Femur (tissue), 1 donor: ENCODE measurements at places on chromosomes 1 and 21.

DNA sequence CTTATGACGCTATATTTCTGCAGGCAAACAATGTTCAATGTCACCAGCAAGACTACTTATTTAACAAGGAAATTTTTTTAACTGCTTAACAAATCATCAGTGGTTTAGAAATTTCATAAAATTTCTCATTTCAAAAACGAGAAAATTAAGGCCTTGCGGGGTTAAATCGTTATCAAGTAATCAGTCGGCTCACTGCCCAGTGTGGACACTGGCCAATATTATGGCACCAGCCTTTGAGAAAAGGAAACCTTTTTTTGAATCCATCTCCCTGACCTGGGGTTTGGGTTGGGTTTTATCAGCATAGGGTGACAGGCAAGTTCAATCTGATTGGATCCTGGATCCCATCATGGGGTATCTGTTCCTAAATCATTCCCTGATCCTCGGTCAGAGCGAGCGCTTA, 461.2 kb downstream of the SETD4 start:
- DNase-seq: no peak

DNA sequence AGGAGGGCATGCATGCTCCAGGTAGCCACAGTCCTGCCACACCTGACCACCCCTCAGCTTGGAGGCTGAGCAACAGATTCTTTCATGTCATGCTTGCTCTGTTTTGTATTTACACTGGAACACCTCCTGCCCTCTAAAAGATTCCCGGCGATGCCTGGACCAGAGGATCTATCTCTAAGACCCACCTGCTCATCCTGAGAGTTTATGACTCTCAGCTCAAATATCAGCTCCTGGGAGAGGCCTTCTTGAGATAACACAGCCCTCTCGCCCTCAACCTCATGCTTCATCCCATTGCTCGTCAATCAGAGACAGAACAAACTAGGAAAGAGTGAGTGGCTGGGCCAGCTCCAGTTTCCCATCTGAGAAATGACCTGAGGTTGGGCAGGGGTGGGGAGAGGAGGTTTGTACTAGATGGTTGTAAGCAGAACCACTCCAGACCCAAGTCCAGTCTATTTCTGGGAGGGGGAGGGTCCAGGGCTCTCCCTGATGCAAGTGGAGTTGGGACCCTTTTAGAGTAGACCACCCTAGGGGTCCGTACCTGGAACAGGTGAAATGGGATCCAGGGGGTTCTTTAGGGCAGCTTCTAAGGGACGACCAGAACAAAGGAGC, 524.5 kb downstream of the MATN1 start:
- no peak for DNase-seq

GRCh38 chr1:68120136-68120791, 69.8 kb upstream of the DIRAS3 start:
- DNase-seq: peak; percentile 65

DNA sequence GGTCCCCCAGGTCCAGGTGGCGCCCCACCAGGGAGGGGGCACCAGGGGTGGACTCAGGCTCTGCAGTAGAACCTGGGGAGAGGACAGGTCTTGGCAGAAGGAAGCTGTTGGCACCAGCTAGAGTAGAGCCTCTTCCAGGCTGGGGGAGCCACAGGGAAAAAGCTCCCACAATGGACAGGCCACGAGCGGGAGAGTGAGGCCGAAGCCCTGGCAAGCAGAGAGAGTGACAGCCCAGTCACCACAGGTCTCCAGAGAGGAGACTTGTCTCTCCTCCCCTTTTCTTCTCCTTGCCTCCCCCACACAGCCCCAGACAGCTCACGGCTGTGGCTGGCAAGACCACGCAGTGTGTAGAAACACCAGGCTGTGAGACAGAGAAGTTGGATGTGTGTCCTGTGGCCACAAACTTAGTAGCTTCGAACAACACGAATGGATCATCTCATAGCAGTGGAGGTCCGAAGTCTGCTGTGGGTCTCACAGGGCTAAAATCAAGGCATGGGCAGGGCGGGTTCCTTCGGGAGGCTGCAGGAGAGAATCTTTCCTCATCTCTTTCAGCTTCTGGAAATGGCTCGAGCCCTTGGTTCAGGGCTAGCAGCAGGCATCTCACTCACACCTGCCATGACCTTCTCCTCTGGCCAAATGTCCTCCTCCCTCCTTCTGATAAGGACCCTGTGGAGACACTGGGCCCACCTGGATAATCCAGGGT, 3.3 kb downstream of the KRTAP12-4 start:
- DNase-seq: no peak

DNA sequence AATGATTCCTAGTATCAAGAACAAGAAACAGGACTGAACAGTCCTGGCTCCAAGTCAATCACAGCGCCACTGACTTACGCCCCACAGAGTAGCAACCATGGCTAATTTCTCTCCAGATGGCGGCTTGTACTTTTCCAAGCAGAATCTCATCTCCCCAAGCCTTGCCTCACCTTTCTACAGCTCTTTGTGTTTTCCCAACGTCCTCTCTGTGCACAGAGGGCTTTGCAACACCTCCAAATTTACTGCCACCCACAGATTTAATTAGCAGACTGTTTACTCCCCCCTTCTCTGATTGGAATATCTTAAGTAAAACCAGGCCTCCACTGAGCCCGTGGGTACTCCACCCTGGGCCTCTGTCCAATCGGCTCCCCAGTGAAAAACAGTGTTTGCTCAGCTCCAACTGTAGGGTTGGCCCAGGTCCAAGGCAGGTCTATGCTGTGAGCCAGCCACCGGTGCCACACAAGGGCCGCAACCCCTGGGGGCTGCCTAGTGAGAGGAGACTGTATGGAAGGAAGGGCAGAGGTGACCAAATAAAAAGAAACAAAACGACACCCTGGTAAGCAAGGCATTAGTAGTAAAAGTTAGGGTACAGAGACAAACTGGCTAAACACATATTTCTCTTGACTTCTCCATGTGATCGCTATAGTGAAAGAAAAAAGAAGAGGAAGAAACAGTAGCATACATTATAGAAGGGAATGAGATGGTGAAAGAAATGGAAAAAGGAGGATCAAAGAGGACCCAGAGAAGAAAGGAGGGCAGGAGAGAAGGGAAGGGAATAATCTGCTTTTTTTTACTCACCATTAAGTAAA, 128.4 kb upstream of the SOD1 start:
- peak; percentile 44 for DNase-seq

- no peak for DNase-seq
Measured at GRCh38 chr1:233802611-233803010, 101.9 kb upstream of the SLC35F3 start.

- DNase-seq: no peak
Measured at GRCh38 chr1:243605604-243606003, 244.4 kb downstream of the AKT3 start.

- DNase-seq: peak; percentile 95
Measured at GRCh38 chr1:165697881-165698760, at the start of gene ALDH9A1. TSS of gene ALDH9A1 (minus strand) at chr1:165698562. CDS start at chr1:165698558, 4 bp downstream.

DNA sequence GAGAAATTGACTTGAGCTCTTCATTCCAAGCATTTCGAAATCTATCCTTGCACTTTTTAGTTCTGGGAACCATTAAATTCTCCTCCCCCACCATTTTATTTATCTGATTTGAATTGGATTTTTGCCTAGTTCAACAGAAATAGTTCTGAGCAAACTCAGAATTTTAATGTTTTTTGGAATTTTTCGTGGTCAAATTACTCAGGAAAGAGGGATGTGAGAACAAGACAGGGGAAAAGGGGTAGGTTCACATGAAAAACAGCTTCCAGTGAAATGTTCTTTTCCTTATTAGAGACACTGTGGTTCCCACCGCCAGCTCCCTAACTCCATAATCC, 5.7 kb upstream of the ZNF697 start:
- no peak for DNase-seq

DNA sequence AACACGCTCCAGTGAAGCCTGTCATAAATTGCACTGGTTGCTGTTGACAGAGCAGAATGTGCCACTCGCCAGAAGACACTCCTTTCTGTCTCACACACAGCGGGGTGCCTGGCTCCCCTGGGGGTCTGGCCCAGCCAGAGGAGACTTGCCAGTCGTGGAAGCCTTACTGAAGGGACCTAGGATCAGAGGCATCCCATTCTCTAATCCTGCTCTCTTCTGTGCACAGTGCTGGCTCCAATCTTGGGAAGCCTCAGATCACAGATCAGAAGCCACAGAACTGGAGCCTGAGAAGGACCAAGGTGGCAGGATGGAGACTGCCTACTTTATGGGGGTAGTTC, 1.4 kb downstream of the SLC9A1 start:
- DNase-seq: no peak

DNA sequence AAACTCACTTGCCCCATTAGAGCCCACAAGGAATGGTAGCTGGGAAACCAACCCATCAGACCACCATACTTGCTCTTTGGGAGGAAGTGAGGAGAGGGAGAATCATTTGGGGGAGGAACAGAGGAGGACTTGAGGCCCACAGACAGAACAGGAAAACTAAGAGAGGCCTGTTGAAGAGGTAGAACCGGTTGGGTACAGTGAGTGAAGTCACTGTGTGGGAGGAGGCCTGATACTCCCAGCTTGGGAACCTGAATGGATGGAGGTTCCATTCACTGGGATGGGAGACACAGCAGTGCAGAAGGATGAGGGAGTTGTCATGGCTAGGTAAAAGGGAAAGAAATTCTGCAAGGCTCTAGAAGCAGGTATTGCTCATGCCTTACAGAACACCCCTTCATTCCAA, 63.4 kb upstream of the PSEN2 start:
- no peak for DNase-seq

DNA sequence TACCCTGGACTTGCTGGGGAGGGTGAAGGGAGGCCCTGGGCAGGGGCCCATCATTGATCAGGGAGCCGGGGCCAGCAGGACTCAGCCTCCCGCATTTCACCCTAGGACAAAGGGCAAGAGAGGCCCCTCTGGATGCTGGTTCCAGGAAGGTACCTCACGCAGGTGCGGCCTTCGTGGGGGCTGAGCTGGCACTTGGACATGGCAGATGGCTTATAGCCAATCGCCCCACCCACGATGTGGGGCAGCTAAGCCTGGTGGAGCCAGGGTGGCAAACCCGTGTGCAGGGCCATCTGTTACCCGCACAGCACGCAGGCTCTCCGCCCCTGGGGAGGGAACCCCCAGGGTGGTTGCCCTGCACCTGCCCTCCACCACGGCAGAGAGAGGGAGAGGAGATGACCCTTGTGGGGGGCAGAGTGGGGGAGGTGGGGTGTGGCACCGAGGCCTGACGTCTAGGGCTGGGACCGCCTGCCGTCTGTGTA, 2.5 kb downstream of the TFF3 start:
- DNase-seq: no peak

DNA sequence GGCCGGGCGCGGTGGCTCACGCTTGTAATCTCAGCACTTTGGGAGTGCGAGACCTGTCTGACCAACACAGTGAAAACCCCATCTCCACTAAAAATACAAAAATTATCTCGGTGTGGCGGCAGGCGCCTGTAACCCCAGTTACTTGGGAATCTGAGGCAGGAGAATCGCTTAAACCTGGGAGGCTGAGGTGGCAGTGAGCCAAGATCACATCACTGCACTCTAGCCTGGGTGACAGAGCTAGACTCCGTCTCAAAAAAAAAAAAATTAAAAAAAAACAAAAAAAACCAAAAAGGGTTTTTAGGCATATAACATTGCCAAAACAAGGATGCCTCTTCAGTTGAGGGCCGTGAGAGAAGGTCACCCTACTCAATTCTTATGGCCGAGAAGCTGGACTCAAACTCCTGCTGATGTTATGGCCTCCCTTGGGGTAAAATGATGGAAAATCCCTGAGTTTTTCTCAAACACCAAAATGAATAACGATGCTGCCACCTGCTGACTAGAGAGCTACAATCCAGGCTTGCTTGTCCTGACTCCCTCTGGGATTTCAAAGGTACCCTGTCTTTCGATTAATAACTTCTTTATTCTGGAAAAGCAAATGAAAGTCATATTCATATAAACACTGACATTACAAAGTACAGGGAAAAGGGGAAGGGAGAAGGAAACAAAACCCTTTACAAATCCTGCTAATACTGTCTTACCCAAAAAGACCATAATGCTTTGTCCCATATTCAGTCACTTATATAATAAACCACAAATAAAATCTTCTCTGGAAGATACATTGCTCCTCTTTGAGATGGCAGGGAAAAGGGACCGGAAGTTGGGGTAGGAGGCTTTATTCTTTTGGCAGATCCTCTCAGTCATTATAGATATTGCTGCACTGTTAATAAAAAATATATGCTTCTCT, 10.7 kb downstream of the RAB42 start:
- DNase-seq: peak; percentile 79

DNA sequence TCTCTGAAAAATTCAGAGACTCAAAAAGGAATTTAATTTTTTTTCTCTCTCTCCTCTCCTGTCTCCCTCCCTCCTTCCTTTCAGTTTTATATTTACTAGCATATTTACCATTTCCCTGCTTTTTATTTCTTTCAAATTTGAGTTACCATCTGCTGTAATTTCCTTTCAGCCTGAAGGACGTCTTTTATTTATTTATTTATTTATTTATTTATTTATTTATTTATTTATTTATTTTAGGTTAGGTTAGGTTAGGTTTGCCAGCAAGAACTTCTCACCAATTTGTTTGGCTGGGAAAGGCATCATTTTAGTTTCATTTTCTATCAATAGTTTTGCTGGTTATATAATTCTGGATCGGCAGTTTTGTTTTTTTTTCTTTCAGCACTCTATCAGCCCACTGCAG, 231.7 kb upstream of the ZRANB2 start:
- DNase-seq: no peak

DNA sequence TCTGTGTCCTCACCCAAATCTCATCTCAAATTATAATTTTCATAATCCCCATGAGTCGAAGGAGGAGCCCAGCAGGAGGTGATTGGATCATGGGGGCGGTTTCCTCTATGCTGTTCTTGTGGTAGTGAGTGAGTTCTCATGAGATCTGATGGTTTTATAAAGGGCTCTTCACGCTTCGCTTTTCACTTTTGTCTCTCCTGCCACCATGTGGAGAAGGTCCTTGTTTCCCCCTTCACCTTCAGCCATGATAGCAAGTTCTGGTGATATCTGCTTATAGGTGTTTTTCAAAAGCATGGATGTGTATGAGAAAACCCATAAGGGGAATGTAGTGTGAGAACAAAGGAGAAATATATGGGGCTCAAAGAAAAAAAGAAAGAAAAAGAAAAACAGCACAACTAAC, 405.9 kb upstream of the RGS18 start:
- no peak for DNase-seq

GRCh38 chr1:50369830-50370229, 53.4 kb downstream of the DMRTA2 start:
- DNase-seq: no peak

DNA sequence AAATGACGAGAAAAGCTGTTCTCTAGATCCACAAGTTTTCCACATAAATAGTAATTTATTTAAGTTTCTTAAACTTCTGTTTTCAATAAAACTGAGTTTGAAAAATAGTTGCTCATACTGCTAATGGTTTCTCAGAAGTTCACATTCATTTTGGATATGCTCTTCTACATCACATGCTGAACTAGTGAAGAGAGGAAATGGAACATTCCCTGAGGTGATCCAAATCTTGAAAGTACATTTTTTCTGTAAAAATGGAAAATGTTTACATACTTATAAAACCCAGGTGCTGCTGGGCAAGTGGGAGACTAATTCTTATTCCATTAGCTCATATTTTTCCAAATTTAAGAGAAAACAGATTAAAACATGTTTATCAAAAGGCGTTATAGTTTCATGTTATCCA, 111.7 kb downstream of the ADGRL4 start:
- DNase-seq: no peak
